Kidney glomerular epithelial cell (primary cell): ENCODE measurements at places on chromosomes 7 and 10.
A peak's percentile ranks its signal among the peaks of the same experiment; 100 is the strongest.

DNA sequence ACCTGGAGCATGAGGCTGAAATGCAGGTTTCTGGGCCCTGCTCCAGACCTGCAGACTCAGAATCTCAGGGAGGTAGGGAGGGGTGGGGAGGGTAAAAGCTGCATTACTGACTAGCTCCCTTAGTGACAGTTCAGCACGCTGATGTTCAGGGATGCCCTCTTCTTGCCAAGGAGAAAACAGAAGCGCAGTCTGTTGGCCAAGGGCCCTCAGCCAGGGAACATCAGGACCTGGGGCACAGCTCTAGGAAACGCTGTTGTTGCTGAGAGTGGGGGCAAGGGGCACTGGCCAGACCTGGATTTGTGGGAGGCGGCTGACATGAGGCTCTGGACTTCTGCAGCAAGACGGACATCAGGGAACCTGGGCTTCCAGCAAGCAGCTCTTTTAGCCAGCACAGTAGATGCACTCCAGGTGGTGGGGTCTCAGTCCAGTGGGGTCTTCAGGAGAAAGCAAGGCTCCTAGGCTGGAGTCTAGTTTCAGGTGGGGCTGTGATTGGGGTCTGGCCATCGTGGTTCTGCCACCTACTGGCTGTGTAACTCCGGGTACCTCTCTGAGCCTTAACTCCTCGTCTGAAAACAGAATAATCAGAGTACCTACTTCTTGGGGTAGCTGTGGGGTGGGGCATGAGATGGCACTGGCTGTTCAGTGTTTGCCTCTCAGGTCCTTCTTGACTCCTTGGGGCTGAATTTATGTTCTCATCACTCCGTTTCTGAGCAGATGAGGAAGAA, 72.9 kb upstream of the PRLHR start:
- DNase-seq: no peak

DNA sequence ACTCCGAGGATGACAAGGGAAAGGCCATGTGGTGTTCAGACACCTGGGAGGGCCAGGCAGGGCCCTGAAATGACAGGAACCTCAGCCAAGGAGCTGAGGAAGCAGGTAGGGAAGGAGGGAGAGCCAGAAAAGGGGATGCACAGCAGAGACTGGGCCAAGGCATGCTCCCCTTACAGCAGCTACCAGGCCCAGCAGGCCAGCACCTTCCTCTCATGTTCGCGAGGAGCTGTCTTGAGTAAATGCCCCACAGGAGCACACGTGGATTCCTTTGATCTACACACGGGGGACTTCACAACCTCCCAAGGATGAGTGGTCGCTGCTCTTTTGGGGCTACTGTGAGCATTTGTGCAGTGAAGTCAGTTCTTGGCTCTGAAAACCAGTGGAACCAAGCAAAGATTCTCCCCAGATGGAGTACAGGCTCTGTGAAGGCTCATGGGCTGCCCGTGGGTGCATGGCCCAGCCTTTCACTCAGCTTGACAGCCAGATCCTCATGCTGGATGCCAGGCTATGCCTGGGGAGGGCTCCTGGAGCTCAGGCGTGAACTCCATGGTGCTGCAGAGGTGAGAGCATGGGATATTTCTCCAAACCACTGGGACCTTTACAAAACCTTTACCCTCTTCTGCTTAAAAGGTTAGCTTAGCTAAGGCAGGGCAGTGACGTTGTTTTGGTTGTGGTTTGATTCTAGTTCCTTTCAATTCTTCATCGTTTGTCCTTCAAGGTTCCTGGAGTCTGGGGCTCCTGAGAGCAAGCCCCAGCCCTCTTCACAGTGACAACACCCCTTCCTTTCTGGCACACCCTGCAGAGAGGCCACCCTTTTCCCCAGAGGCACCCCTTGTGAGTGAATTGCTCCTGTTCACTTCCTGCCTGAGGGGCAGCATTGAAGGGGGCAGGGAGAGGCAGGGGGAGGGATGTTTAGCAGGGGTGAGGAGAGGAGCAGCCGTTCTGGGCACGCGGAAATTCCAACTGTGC, 74.2 kb upstream of the ZPBP start:
- no peak for DNase-seq

DNA sequence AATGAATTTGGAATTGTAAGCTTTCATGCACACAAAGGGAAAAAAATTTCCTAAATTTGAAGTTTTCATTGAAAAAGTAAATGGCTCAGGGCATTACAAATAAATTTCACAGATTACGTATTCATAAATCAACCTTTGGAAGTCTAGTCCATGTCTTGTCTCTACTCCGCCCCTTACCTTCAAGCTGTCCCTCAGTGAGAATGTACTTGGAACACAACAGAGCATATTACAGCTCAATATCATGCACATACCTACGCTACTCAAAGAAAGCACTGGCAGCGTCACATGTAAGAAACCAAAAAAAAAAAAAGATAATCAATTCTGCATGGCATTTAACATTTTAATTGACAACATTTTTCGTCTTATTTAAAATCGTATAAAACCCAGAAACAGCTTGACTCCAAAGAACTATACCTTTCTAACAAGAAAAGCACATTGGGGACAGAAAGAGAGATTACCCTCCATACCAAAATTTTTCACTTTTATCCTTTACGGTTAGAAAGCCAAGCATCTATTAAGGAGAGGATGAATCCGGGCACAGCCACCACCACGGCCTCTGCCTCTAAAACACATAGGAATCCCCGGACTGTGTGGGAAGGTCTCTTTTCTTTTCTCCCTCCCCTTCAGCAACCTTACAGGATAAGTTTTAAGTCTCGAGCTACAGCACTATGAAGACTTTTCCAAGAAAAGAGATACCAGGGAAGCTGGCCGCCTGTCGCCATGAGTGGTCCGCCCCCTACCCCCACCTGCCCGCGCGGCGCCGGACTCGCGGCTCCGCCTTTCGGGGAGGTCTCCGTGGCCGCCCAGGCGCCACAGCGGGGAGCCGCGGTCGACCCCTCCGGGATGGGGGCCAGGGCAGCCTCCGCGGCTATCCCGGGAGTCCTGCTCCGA, 1.1 kb downstream of the JMJD1C start:
- peak; percentile 49 for DNase-seq

DNA sequence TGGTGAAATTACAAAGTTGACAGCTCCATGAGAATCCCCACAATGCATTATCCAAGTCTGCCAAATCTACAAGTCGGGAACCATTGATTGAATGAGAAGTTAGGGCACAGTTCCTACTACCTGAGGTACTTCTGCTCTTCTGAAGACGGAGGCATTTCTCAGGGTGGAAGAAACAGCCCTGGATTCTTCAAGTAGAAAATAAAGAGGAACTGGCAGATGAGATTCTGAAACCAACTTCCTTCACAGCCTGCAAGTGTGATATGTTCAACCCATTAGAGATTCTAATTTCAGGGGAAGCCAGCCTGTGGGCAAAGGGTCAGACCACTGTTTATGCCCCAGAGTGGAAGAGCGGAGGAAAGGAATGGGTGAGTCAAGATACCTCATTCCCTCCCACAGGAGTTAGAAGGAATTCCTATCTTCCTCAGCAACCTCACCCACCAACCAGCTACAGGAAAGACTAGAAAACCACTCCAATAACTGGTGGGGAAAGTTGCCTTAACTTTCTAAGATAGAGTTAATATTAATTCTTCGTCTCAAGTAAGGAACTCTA, 50.5 kb upstream of the BMPER start:
- DNase-seq: peak; percentile 89

- DNase-seq: no peak
Measured at GRCh38 chr10:122721111-122721510, 21.5 kb upstream of the C10orf120 start.

GRCh38 chr7:93047514-93048099, 70.2 kb downstream of the SAMD9 start:
- DNase-seq: no peak

DNA sequence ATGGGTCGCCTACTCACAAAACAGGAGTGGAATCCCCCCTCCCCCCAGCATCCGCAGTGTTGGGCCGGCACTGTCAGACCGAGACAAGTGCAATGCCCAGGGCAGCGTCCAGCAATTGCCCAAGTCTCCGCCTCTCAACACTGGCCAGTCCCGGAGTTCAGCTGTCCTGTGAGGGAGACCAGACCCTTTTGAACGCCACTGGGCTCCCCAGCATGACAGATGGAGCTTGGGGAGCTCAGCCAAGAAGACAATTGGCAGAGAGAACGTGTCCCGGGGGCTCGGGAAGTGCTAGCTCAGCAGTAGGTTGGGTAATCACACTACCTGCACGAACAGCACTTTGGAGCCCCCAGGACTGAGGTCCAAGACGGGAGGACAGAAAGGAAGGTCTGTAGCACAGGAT, 4.7 kb downstream of the COPS6 start:
- no peak for DNase-seq

DNA sequence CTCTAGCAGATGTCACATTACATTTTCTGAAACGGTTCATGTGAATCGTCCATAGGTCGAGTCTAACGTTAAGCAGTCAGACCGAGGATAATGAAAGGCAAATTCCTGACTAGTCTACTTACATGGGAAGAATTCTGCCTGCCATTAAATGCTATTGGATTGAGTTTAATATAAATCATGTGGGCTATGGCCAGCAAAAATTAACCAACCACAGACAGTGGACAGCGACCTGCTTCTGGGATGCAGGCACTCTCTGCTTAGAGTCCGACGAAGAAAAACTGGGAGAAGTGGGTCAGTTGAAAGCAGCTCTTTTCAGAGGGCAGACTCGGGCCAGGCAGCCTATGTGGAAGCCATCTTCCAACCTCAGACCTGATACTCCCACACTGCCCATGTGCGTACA, 16.6 kb downstream of the PIP4K2A start:
- DNase-seq: no peak

DNA sequence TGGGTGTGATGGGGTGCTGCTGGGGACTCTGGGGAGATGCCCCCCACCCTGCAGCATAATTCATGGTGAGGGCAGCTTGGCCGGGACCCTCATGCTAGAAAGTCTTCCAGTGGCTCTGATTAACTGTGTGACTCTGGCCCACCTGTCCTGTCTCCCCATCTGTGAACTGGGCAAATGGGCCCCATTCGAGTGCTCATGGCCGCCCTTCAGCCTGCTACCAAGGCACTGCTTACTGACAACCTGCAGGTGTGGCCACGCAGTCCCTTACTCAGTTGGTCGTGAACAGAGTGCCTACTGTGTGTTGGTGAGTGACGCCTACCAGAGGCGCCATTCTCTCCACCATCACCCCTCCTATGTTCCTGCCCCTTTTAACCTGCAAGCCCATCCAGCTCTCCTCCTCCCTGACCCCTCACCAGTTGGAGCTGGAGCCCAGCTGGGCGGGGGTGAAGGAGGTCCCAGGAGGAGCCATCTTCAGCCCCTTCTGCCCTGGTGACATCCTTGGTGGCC, 109.4 kb downstream of the ZMIZ1 start:
- DNase-seq: no peak

GRCh38 chr7:107267138-107267537, 98.3 kb downstream of the HBP1 start:
- DNase-seq: no peak

GRCh38 chr7:121446526-121446925, 50.4 kb upstream of the FAM3C start:
- DNase-seq: no peak

DNA sequence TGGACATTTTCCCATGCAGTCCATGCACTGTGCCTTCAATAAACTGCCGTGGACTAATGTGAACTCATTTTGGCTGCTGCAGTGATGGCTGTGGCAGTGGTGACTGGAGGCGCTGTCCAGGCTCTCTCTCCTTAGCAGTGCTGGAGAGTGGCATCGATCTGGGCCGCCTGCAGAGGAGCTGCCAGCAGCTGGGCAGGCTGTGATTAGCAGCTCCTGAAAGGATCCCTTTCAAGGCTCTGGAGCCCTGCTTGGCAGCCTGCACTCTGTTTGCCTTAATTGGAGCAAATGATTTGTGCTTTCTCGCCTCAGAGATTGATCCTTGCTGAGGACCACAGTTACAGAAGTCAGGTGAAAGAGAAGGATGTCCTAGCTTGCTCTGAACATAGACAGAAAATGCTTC, 130.1 kb upstream of the VWC2 start:
- no peak for DNase-seq

- DNase-seq: no peak
Measured at GRCh38 chr7:150502519-150502918, 12.2 kb upstream of the GIMAP7 start.

DNA sequence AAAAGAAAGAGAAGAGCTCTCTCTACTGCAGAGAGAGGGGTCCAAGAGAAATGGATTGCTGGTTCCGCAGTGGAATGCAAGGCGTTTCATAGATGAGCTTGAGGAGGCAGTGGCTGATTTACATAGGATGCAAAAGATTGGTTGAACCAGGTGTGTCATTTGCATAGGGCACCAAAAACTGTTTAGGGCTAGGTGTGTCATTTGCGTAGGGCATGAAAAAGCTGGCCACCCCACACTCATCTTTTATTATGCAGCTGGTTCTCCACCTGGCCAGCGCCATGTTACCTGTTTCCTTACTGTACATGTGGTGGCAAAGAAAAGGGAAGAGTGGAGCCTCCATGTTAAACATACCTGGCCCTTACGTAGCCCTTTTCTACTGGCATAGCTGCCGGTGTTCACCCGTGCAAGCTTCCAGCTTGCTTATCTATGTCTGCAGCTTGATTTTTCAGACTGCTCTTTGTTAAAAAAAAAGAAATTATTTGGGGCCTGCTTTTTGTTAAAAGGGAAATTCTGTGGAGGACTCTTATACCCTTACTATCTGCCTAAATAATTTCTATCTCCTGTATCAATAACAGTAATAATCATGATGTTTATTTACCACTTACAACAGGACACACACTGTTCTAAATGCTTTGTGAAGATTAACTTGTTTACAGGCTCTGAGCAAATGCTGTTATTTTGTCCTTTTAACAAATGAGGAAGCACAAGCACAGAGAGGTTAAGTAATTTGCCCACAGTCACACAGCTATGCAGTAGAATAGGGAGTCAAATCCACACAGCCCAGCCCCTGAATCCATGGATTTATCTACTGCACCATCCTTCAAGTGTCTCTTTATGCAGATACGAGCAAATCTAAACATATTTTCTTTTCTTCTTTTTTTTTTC, 33.3 kb downstream of the CASP7 start:
- no peak for DNase-seq

DNA sequence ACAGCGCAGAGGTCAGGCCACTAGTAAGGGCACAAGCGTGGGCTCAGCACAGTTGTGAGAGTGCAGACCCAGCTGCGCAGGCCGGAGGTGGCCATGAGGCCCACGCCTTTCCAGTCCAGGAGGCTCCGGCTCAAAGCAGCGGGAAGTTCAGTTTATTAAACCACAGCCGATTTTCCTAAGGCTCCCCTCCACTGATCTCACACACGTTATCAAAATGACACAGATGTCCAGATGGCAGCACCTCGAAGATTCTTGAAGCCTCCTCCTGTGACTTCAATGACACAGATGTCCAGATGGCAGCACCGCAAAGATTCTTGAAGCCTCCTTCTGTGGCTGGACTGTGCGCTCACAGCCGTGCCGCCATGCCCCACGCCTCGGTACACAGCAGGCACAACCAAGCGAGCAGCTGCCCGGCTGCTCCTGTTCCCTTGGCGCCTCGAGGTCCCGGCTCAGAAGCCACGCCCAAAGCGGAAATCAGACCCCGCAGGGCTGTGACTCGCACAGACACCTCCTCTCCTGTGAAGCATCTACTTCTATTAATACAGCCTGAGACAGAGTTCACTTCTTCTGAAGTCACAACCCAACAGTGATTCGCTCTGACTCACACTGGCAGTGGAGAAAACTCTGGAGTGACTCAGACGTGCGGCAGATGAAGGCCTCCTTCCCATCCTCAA, 122.7 kb downstream of the MAD1L1 start:
- peak; percentile 92 for DNase-seq
